ENCODE measurements at places on chromosomes 4 and X. TPM values are rescaled to one million over a fixed set of nuclear protein-coding genes. Genes with fewer than 3 reads are reported as not detected.
A peak's percentile ranks its signal among the peaks of the same experiment; 100 is the strongest.

GRCh38 chrX:113920661-113921060, 663.2 kb upstream of the HTR2C start:
- no peak for DNase-seq

GRCh38 chr4:64967286-64967685, 558.0 kb upstream of the TECRL start:
- no peak for DNase-seq

DNA sequence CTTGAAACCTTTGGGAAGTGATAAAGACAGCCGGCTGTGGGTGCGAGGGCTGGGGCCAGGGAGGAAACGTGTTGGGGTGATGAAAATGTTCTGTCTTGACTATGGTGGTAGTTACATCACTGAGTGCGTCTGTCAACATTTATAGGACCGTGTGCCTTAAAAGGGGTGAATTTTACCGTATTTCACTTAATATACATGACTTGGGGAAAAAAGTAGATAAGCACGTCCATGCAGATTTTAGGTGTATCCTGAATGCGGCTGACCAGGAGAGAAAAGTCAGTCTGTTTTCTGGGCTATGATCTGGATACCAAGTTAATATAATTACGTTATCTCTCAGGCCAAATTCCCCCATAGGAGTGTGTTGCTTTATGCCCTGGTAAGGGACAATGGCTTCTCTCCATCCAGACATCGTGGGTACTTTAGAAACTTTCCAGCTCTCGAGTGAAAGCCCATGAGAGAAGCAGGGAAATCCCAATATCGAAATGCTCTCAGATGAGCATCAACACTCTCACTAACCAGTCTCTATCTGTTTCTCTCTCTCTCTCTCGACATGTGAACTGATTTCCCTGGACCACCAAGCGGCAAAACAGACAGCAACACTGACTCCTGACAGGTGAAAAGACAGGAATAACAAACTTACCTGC, 71.5 kb downstream of the IRF2 start:
- no peak for DNase-seq

DNA sequence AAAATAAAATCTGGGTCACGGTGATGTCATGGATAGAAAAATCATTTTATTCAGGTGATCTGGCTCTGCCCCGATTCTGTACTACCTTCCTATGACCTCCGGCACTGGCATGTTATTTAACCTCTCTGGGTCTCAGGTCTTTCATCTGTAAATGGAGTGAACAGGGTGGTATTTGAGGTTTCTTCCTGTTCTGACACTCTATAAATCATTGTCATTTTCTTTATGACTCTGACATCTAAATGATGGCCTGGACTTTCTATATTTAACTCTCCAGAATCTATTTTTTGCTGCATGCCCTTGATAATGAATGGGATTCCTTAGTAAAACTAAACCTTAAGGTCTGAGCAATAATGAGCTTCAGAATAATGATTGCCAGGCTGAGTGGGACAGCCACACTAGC, 422.0 kb upstream of the CNKSR2 start:
- DNase-seq, result no peak

- DNase-seq, result peak; percentile 85
Measured at GRCh38 chr4:40055863-40056715, 561 bp upstream of the N4BP2 start.

Gene DIPK2B
- total RNA-seq, result 25.2 TPM

DNA sequence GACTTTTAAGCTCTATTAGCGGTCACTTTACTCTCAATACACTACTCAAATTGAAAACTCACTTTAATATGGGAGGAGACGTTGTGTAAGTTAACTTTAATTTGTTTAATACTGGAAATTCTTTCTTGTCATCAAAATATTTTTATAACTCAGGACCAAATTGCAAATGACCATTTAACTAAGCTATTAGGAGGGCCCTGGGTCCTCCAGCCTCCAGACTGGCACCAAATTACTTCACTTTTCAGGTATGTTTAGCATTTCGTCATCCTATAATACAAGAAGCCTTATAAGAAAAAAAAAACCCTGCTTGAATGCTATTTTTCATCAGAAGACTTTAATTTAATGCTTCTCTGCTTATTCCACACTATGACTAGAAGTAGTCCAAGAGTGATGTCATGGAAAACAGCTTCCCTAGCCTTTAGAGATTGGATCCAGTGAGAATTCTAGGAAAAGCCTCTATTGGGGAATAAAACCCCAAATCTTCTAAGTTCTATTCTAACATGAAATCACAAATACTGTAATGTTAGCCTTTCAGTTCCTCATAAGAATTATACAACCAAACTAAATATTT, 6.6 kb downstream of the KLHL15 start:
- no peak for DNase-seq

DNA sequence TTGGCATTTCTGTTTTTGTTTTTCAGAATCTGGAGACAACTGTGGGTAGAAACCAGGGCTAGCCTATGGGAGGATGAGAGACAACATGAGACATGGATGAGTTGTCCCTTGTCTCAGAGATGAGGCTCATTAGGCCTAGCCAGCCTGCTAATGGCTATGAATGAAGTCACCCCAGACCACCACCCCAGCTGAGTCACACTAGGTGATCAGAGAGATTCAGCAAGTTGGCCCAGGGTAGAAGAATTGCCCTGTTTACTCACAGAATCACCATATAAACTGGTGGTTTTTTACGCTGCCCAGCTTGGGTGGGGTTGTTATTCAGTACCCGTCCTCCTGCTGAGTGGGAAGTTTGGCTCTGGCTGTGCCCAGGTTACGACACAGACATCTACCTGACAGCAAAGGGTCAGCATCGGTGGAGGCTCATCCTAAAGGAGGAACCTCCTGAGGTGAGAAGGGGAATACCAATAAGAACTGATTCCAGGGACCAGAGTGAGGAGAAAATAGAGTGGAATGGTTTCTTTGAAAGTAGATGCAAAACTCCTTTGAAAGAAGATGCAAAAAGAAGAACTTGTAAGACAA, 17.2 kb upstream of the ARSJ start:
- DNase-seq, result no peak

Gene UGT2B15
- total RNA-seq, result not detected

DNA sequence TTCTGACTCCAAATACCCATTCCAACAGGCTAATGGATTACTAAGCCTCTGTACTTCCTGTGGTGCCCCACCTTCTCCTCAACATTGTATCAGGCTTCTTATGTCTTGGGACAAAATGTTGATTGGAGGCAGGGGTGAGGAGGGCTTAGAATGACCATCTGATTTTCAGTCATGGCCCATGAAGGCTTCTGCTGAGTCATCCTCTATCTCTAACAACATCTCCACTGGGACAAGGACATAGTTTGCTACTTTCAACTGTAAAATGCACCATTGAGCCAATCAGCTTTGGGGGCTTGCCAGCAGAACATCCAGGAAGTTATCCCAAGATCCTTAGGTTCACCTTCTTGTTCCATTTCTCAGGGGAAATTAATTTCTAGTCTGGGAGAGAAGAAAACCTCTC, 29.5 kb downstream of the MAGEB17 start:
- DNase-seq, result no peak

GRCh38 chr4:3037957-3038461, 36.3 kb downstream of the HTT-AS start:
- no peak for DNase-seq

GRCh38 chr4:85058551-85058950, 92.1 kb upstream of the WDFY3 start:
- DNase-seq, result no peak

Gene RAB41
- not detected for total RNA-seq

- DNase-seq, result no peak
Measured at GRCh38 chrX:151984328-151984727, 9.9 kb upstream of the GABRE start.

GRCh38 chr4:40822420-40823166, 72.8 kb downstream of the NSUN7 start:
- no peak for DNase-seq

DNA sequence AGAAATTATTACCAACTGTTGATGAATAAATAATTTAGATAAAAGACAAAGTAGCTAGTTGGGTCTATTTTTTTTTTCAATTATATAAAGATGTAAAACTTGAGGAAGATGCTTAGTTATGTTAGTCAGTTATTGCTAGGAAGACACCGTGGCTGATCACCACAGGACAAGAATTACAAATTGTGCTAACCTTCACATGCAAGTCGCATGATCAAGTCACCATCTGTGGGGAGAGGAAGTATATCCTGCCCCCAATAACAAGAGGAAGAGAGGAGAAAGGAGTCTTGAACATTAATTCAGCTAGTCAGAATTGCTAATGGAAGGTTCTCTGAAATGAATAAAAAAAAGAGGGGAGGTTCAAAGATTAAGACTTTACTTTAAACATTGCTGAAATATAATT, 52.3 kb downstream of the CPEB2 start:
- DNase-seq, result no peak

GRCh38 chrX:8811611-8812010, 10.4 kb upstream of the FAM9A start:
- no peak for DNase-seq

GRCh38 chr4:164379694-164380093, 374.2 kb upstream of the SMIM31 start:
- no peak for DNase-seq

DNA sequence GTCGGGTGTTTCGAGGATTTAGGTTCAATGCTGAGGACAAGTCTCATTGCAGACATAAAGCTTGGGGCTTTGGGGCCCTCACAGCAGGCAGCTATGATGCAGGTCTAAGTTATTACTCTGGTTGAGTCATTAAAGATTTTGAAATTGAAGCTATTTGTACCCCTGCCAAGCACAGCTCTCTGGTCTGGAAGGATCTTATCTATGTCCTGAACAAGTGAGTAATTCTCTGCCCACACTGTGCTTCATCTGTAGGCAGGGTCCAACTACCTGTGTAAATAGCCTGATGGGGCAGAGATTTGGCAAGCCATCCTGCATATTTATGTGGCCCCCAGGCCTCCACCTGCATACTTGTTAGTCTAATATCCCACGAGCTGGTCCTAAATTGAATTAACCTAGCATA, 41.4 kb upstream of the MAGEA4 start:
- no peak for DNase-seq

Gene PDLIM5
- total RNA-seq, result 374 TPM

Gene NAA11
- not detected for total RNA-seq

DNA sequence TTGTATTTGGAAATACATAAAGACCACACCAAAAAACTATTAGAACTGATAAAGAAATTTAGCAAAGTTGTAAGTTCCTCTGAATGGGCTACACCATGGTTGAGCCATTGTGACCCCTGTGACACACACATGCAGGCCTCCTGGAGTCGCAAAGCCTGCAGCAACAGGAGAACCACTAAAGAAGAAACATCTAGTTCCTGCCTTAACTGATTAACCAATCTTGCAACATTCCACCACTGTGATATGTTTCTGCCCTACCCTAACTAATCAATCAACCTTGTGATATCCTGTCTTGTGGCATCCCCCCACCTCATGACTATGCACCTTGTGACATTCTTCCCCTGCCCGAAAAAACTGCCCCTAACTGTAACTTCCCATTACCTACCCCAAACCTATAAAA, 401.8 kb downstream of the PRDM5 start:
- DNase-seq, result no peak

GRCh38 chr4:89021684-89022083, 35.3 kb downstream of the FAM13A start:
- DNase-seq, result no peak

- no peak for DNase-seq
Measured at GRCh38 chr4:141121768-141122454, 11.4 kb downstream of the RNF150 start.

DNA sequence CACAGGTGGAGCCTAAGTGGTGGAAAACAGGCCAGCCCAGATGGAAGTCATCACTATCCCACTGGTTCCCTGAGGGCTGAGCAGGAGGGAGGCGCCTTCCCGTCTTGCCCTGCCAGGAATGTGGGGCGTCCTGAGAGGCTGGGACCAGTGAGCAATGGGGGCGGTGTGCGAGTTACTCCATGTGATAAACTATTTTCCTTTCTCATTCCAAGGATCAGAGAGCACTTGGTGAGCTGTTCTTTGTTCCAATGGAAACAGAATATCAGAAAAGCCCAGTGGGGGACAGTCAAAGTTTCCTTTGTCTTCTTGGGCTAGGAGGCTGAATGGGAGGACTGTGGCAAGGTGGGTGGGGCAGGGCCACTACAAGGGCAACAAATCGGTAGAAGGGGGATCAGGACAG, 86.2 kb downstream of the NHSL2 start:
- DNase-seq, result no peak

DNA sequence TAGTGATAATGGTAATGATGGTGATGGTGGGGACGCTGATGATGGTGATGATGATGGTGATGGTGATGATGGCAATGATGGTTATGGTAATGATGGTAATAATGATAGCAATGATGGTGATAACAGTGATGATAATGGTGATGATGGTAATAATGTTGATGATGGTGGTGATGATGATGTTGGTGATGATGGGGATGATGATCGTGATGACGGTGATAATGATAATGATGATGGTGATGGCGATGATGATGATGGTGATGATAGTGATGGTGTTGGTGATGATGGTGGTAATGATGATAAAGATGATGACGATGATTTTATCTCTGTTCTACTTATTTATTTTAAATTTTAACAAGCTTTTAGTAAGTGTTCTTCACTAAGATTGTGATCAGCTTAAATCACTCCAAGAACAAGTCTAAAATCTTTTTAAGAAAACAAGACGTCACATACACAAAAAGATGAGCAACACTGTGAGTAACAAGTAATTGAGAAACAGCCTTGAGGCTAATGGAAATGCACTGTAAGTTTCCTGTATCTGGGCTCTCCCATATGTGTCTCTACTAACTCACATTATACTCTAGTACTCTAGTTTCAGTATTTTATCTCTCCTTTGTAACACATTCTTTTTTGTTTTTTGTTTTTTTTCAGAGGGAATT, 480.2 kb upstream of the PRKX start:
- no peak for DNase-seq

Gene POU3F4
- 0.09 TPM for total RNA-seq

DNA sequence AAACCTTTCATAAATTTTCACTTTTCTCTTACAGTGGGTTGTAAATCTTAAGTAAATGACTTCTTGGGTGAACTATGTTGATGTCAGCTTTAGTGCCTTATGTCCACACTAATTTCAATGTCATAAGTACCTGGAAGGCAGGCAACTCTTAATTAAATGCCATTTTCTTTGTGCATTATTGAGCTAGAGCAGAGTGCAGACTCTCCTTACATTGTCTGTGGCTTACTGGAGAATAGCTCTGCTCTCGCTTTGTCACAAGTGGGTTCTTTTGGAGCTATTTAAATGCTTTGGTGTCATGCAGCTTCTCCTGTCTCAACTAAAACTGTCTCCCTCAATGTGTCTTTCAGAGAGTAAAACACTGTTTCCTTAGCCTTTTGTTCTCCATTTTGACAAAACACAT, 411.6 kb downstream of the STIM2 start:
- DNase-seq, result no peak

Gene BCORL1
- 22.1 TPM for total RNA-seq

DNA sequence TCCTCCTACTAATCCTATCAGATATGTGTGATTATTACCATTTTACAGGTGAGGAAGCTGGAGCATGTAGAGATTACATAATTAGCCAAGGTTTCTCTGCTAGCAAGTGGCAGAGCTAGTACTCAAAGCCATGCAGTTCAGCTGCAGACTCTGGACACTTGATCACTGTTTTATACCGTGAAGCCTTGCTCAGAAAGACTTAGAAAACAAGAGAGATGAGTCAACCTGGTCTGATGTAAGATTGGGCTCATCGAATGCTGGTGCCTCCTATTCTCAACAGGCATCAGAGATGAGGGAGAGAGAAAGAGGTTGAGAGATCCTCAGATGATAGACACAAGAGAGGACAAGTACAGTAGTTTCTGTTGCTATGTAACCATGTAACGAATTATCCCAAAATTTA, 19.0 kb upstream of the PDE5A start:
- no peak for DNase-seq
